Muscle of leg (tissue), 16 donors: ENCODE measurements at places on chromosomes 13 and 19.
A peak's percentile ranks its signal among the peaks of the same experiment; 100 is the strongest.

- H3K36me3 ChIP-seq: no peaks in the 10 kb centered on the region
- H3K4me1 ChIP-seq: peaks cover 5% of the 10 kb centered on the region
- peaks cover 3% of the 10 kb centered on the region for H3K27me3 ChIP-seq
- peak; percentile 31 for DNase-seq
- H3K27ac ChIP-seq: no peak overlapping the region
- H3K4me3 ChIP-seq: peak overlapping the region; percentile 43
Observed at GRCh38 chr19:58034477-58034793, 610 bp downstream of the ZSCAN1 start.

DNA sequence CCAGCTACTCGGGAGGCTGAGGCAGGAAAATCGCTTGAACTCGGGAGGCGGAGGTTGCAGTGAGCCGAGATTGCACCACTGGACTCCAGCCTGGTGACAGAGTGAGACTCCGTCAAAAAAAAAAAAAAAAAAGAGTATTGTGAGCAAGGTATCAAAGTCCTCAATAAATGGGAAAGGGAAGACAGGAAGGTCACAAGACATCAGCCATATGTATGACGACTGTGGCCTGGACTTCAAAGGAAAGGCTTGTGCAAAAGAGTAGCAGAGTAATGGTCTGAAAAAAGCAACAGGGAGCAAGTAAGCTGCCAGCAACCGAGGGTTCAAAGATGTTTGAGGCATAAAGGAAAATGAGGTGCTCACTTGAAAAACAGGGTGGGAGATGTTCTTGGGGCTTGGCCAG, 116.0 kb upstream of the WASF3 start:
- peaks cover 3% of the 10 kb centered on the region for H3K4me1 ChIP-seq
- no peaks in the 10 kb centered on the region for H3K27me3 ChIP-seq
- H3K4me3 ChIP-seq: no peak overlapping the region
- no peaks in the 10 kb centered on the region for H3K36me3 ChIP-seq
- no peak for DNase-seq
- H3K27ac ChIP-seq: no peak overlapping the region

DNA sequence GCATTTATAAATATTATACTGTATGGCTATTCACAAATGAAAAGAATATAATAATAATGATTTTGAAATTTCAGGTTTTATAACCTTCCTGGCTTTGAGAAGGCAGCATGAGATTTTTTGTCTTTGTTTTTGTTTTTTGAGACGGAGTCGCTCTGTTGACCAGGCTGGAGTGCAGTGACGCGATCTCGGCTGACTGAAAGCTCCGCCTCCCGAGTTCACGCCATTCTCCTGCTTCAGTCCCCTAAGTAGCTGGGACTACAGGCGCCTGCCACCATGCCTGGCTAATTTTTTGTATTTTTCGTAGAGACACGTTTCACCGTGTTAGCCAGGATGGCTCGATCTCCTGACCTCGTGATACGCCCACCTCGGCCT, 64.1 kb downstream of the ZNF429 start:
- no peaks in the 10 kb centered on the region for H3K27me3 ChIP-seq
- DNase-seq: peak; percentile 74
- H3K4me1 ChIP-seq: no peaks in the 10 kb centered on the region
- no peaks in the 10 kb centered on the region for H3K36me3 ChIP-seq
- H3K27ac ChIP-seq: no peak overlapping the region

DNA sequence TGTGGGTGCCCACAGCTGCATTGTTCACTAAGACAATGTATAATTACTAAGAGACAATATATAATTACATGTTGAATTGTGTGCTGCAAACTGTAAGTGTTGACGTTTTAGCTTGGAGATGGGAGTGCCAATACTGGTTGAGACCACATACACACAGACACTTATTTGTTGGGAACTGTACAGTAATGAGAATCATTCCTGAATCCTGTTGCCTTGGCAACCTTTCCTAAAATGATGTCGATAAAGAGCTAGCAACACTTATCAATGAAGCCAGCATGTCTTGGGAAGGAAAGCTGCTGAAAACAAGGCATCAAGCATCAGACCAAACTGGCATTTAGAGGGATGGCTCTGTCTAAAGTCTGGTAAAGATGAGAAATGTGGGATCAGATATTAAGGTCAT, 51.3 kb downstream of the PCDH8 start:
- H3K4me3 ChIP-seq: no peak overlapping the region
- H3K27me3 ChIP-seq: no peaks in the 10 kb centered on the region
- no peaks in the 10 kb centered on the region for H3K4me1 ChIP-seq
- H3K27ac ChIP-seq: no peak overlapping the region
- no peaks in the 10 kb centered on the region for H3K36me3 ChIP-seq
- no peak for DNase-seq

DNA sequence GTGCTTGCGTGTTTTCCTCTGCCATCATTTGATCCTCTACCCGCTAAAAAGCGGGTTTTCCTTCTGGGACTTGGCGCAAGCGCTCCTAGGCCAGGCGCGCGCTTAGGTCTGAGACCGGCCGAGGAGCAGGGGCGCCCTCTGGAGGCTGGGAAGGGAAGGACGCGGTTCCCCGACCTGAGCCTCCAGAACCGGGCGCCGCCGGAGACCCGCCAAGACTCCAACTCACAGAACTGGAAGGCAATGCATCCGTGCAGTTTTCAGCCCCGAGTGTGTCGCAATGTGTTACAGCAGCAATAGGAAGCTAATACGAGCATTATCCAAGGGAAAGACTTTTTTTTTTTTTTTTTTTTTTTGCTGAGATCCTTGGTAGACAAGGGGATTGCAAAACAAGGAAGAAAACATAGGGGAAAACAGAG, 190.9 kb downstream of the COL4A1 start:
- H3K4me3 ChIP-seq: no peak overlapping the region
- peaks cover 3% of the 10 kb centered on the region for H3K4me1 ChIP-seq
- peak; percentile 69 for DNase-seq
- H3K27me3 ChIP-seq: peaks cover 16% of the 10 kb centered on the region

DNA sequence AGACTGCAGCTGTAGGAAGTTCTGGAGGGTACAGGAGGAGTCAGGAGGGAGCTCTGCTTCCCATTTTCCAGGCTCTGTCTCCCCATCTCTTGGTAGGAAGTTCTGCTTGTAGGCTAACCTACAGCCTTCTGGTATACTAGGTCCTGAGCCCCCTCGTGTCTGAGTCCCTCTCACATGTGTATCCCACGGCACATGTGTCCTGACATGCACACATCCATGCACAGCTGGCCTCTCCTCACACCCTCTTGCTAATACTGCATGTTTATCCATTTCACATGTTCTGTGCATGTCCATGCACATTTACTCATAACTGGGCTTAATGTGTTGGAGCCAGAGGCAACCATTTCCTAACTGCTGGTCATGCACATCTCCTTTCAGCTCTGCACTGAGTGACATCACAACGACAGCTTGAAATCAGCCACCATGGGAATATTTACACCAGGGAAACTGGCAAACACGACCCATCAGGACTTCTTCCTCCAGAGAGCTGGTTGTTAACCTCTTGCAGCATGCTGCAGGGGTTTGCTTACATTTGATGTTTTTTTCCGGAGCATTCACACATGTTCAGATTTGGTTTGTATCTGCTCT, 3.0 kb downstream of the CD209 start:
- H3K27ac ChIP-seq: no peak overlapping the region
- peaks cover 2% of the 10 kb centered on the region for H3K27me3 ChIP-seq
- H3K4me3 ChIP-seq: no peak overlapping the region
- H3K4me1 ChIP-seq: peaks cover 3% of the 10 kb centered on the region
- no peak for DNase-seq

- H3K27me3 ChIP-seq: no peaks in the 10 kb centered on the region
- no peak for DNase-seq
- peaks cover 62% of the 10 kb centered on the region for H3K36me3 ChIP-seq
- no peaks in the 10 kb centered on the region for H3K4me1 ChIP-seq
- no peak overlapping the region for H3K27ac ChIP-seq
Observed at GRCh38 chr13:112880221-112880641, 88.8 kb upstream of the MCF2L start.

- H3K4me1 ChIP-seq: no peaks in the 10 kb centered on the region
- DNase-seq: no peak
- no peak overlapping the region for H3K27ac ChIP-seq
- no peaks in the 10 kb centered on the region for H3K27me3 ChIP-seq
- H3K4me3 ChIP-seq: no peak overlapping the region
- no peaks in the 10 kb centered on the region for H3K36me3 ChIP-seq
Observed at GRCh38 chr19:33660410-33661124, 38.8 kb downstream of the CHST8 start.

- peaks cover 19% of the 10 kb centered on the region for H3K4me1 ChIP-seq
- no peak overlapping the region for H3K27ac ChIP-seq
- no peak overlapping the region for H3K4me3 ChIP-seq
- no peaks in the 10 kb centered on the region for H3K36me3 ChIP-seq
Observed at GRCh38 chr19:55176076-55176475, 4.0 kb downstream of the SYT5 start.

DNA sequence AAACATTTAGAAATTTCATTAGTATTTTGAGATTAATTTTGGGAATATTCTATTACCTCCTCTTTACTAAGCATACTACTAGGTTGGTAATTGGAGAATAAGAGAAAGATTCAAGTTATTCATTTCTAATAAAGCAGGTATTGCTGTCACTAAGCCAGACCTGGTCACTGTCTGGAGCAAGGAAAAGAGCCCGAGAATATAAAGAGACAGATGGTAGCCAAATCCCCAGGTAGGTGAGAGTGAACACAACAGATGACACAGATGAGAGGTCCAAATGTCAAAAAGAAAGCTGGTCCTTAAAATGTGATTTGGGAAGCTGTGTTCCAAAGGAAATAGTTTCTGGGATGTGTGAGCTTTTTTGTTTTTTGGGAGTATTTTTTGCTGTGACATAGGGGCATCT, 128.6 kb downstream of the ZNF100 start:
- no peaks in the 10 kb centered on the region for H3K4me1 ChIP-seq
- no peaks in the 10 kb centered on the region for H3K36me3 ChIP-seq
- no peaks in the 10 kb centered on the region for H3K27me3 ChIP-seq

DNA sequence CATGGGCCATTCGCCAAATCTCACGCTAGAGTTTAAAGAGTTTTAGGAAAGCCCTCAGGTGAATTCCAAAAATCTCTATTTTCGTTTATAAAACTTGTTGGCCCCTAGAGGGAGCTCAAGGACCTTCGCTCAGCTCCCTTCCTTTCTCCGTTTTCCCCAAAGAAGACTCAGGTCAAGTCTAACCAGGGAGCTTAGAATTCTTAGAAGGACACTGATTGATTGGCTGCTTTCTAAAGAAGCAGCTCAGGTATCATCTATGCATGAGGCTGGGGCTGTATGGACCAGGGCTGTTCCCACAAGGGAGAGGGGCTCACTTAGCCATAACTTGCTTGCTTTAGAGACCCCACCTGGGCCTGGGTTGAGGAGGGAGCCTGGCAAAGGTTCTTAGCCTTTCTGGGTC, 20.5 kb downstream of the DZIP1 start:
- no peak overlapping the region for H3K4me3 ChIP-seq
- H3K27me3 ChIP-seq: no peaks in the 10 kb centered on the region
- peaks cover 40% of the 10 kb centered on the region for H3K36me3 ChIP-seq
- no peak overlapping the region for H3K27ac ChIP-seq
- H3K4me1 ChIP-seq: no peaks in the 10 kb centered on the region

DNA sequence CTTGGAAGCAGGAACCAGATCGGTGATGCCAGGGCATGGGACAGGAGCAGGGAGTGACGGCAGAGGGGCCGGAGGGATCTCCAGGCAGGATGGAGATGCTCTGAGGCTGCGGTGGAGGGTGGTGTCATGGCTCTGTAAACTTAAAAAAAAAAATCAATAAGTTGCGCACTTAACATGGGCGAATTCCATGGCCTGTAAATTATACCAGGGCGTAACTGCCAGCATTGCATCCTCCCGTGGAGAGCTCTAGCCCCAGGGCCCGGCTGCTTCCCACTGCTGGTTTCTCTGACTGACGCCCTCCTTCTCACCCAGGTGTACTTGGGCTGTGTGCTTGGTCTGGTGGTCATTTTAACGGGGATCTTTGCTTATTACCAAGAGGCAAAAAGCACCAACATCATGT, 8.7 kb downstream of the ATP12A start:
- peaks cover 3% of the 10 kb centered on the region for H3K4me1 ChIP-seq
- H3K27ac ChIP-seq: no peak overlapping the region
- no peak overlapping the region for H3K4me3 ChIP-seq
- no peaks in the 10 kb centered on the region for H3K36me3 ChIP-seq
- peaks cover 16% of the 10 kb centered on the region for H3K27me3 ChIP-seq

- H3K4me1 ChIP-seq: no peaks in the 10 kb centered on the region
- H3K36me3 ChIP-seq: no peaks in the 10 kb centered on the region
- no peak overlapping the region for H3K4me3 ChIP-seq
Observed at GRCh38 chr19:33139165-33139564, 7.3 kb downstream of the WDR88 start.

DNA sequence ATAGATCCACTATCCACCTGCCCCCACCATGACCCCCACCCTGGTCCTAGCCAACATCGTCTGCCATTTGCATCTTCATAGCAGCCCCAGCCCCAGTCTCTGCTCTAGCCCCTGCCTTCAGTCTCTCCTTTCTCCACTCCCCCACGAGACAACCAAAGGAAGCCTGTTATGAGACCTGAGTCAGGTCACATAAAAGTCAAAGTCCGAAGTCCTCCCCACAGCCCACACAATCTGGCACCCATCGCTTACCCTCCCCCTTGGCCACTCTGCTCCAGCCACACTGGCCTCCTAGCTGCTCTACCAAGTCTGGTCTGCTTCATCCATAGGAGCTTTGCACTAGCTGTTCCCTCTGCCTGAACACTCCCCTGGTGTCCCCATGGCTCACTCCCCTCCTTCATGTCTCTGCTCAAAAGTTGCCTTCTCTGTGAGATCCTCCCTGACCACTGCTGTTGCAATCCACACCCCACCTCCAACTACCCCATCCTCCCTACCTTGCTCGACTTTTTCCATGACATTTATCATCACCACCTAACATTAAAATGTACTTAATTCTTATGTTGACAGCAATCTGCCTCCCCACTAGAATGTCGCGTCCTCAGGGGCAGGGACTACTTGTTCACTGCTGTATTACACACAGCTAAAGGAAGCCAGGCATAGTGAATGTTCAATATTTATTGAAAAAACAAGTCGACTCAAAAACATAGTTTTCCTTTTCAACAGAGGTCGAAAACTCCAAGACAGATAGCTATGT, 1.2 kb upstream of the PLEKHG2 start:
- H3K36me3 ChIP-seq: peaks cover 28% of the 10 kb centered on the region
- DNase-seq: peak; percentile 82
- H3K4me1 ChIP-seq: peaks cover 68% of the 10 kb centered on the region
- peak overlapping the region; percentile 99 for H3K27ac ChIP-seq
